AG09309 (cell line): ENCODE measurements at places on chromosomes 3 and 15.

- no peak for DNase-seq
Observed at GRCh38 chr3:195762611-195763010, 41.8 kb downstream of the MUC20 start.

GRCh38 chr3:114858329-114858728 lies 288.8 kb downstream of the ZBTB20 start:
- DNase-seq = no peak

GRCh38 chr3:127714125-127714571 lies 41.4 kb downstream of the ABTB1 start:
- no peak for DNase-seq

DNA sequence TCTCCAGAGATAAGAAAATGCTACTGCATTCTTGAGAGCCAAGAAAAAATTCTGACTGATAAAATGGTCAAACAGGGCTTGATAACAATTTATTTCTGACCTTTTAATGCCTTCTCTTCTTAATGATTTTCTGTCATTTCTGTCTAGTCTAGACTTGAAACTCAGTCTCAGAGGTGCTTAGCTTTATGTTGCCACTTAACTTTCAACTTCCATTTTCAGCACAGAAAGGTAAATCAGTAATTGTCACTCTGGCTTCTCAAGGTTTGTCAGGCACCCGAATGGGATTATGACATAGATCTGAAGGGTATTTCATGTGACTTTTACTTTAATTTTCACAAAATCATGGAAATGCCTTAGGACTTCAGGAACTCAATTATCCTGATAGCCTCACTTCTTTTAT lies 155.4 kb upstream of the GBE1 start:
- no peak for DNase-seq

- no peak for DNase-seq
Observed at GRCh38 chr3:35120026-35120425, 519.3 kb upstream of the ARPP21 start.

DNA sequence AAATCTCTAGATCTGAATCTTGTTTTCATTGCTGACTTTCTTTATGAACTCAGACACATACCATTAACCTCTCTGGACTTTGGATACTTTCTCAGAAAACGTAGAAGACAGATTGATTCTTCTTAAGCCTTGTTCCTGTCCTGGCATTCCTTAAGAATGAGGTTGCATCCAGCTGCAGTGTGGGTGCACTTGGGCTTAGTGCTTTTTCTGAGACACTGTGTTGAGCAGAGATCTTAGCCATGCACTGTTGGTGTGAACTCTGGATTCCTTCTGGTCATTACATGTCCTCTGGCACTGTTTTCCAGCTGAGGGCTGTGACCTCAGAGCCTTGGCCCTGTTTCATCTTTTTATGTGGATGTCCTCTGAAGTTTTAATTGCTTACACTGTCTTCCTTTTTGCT lies 428.3 kb downstream of the CNTN4 start:
- no peak for DNase-seq

GRCh38 chr3:32662647-32663046 lies 22.3 kb upstream of the CNOT10 start:
- DNase-seq = no peak

DNA sequence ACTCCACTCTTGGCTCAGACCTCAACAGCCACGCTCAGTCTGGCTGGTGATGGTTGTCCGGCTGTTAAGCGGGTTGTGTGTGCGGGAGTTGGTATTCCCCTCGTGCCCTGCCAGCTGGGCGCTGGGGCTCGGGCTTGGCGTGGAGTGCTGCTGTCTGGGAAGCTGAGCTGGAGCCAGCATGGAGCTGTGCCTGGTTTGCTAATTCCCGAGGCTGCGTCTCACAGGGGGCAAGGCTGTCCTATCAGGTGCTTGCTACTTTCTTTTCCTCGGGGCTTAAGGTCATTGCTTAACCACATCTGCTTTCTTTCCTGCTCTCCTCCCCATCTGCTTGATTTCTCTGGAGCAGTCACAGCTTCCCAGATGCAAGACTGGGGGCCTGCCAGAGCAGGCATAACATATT lies 29.9 kb downstream of the PDIA5 start:
- no peak for DNase-seq
